WTC11 (cell line): ENCODE measurements at places on chromosomes 4 and X. TPM values are rescaled to one million over a fixed set of nuclear protein-coding genes. Genes with fewer than 3 reads are reported as not detected.

TSPAN5 gene
- total RNA-seq, result 19.1 to 22.7 TPM (median 20.8 TPM) in 3 replicates

NPY5R gene
- total RNA-seq, result 4.5 to 6.2 TPM (median 6.0 TPM) in 3 replicates

LPAR4 gene
- 7.1 to 7.8 TPM (median 7.3 TPM) in 3 replicates for total RNA-seq

CLDN22 gene
- not detected in 3 replicates for total RNA-seq

DNA sequence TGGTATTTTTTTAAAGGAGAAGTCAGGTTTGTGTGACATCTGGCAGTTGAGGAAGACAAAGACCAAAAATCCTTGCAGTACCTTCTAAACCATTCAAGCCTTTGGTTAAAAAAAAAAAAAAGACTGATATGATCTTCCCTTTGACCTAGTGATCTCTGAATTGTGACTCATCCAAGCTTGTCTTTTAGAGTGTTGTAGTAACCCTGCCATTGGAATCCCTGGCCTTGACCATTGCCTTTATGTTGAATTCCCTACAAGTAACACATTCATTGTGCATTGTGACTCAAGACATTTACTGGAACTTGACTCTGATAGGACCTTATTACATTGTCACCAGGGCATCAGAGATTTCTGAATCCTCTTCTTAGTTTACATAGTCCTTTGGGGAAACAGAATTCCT, 1469.0 kb downstream of the TECRL start:
- no peak overlapping the region for H3K27ac ChIP-seq
- H3K36me3 ChIP-seq, result peaks cover 15% of the 10 kb centered on the region
- DNase-seq, result no peak
- H3K4me3 ChIP-seq, result no peak overlapping the region
- no peaks in the 10 kb centered on the region for H3K27me3 ChIP-seq
- H3K4me1 ChIP-seq, result peaks cover 3% of the 10 kb centered on the region; the same call in 1 of the 2 replicates

- no peak overlapping the region for H3K4me3 ChIP-seq
- no peak for DNase-seq
- H3K36me3 ChIP-seq, result peaks cover 7% of the 10 kb centered on the region; the same call in 1 of the 2 replicates
- H3K27me3 ChIP-seq, result no peaks in the 10 kb centered on the region; the same call in 1 of the 2 replicates
Observed at GRCh38 chr4:89929425-89930159, 34.9 kb downstream of the MMRN1 start.

DNA sequence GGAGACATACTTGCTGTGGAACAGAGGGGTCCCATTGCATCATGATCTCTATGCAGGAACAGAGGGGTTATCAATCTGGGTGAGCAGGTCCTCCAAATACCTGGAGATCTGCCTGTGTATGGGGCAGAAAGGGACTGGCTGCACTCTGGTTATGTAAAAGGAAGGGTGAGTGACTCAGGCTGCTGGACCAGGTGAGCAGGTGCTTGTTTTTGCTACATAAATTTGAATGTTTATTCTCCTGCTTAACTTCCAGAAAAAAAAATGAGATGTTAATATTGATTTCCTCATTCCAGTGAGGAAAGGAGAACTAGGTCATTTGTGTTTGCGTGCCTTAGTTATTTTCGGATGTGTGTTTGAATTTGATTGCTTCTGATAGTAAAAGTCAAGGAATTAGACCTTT, 225.8 kb upstream of the TRAM1L1 start:
- H3K27me3 ChIP-seq, result no peaks in the 10 kb centered on the region
- no peak overlapping the region for H3K4me3 ChIP-seq
- no peaks in the 10 kb centered on the region for H3K4me1 ChIP-seq

DNA sequence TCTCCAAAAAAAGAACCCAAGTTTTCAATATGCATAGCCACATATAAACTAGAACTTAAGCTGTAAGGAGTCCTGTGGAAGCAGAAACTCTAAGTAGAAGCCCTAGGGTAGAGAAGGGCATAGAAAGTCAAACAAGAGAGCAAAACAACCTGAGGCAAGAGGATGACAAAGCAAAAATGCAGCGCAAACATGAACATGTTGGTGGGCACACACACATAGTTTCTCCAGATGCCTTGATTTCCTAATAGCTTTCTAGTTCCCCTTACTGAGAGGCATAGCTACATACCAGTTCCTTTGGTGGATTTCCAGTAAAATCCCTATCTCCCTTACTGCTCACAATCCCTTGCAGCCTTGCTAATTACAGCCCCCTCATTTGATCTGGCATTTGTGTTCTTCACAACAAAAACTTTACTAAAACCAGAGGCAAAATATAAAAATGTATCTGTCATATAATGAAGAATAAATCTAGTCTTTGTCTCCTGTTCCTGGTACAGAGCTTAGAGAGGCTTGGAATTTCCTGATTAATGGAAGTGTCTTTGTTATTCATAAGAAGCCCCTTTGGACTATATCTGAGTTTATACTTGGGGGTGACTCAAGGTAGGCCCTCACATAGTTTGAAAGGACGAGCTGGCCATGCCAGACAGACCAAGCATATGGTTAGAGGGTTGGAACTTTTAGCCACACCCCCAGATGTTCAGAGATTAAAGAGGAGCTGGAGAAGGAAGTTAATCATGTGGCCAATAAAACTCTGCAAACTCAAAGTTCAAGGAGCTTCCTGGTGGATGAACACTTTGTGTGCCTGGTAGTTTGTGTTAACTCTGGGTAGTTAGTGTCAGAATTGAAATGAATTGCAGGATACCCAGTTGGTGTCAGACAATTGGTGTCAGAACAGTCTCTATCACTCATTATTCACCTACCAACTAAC, 52.7 kb upstream of the ZCCHC13 start:
- no peak for DNase-seq
- H3K36me3 ChIP-seq, result peaks cover 19% of the 10 kb centered on the region
- peak overlapping the region; percentile 91 for H3K27ac ChIP-seq
- no peaks in the 10 kb centered on the region for H3K27me3 ChIP-seq
- H3K4me3 ChIP-seq, result no peak overlapping the region

DNA sequence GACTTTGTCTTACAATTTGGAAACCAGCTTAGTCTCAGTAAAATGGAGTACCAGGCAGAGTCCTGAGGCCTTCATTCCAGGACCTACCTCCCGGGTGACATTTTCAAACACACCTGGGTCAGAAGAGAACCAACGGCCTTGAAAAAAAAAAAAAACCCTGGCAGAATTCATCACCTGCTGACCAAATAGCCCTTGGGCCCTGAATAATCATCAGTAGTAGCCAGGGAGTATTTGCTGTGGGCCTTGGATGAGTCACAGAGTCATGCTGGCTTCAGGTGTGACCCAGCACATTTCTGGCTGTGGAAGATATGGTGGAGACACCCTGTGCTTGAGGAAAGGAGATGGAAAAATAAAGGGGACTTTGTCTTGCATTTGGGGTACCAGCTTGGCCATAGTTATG, 92.2 kb downstream of the LPAR4 start:
- H3K27ac ChIP-seq, result no peak overlapping the region; the same call in 1 of the 2 replicates
- peaks cover 24% of the 10 kb centered on the region for H3K4me1 ChIP-seq
- H3K27me3 ChIP-seq, result no peaks in the 10 kb centered on the region

- no peak for DNase-seq
- H3K4me1 ChIP-seq, result peaks cover 13% of the 10 kb centered on the region
- peak overlapping the region; percentile 18 for H3K27ac ChIP-seq
- H3K4me3 ChIP-seq, result no peak overlapping the region
Observed at GRCh38 chrX:2342874-2343273, 157.9 kb downstream of the DHRSX start.

GRCh38 chrX:71540801-71541200, 7.9 kb downstream of the OGT start:
- H3K4me3 ChIP-seq, result 0 out of 2 replicates have a peak overlapping the region, but pooled peaks have one; percentile 2
- DNase-seq, result no peak
- H3K27me3 ChIP-seq, result no peaks in the 10 kb centered on the region

- H3K4me3 ChIP-seq, result no peak overlapping the region
- H3K27me3 ChIP-seq, result no peaks in the 10 kb centered on the region
- no peaks in the 10 kb centered on the region for H3K36me3 ChIP-seq
- peaks cover 2% of the 10 kb centered on the region; the same call in 1 of the 2 replicates for H3K4me1 ChIP-seq
Observed at GRCh38 chr4:85005865-85006377, 39.4 kb upstream of the WDFY3 start.

GRCh38 chr4:102817613-102818268, 9.6 kb downstream of the UBE2D3 start:
- peak overlapping the region; percentile 81 for H3K27ac ChIP-seq
- no peak for DNase-seq
- no peak overlapping the region for H3K4me3 ChIP-seq
- H3K27me3 ChIP-seq, result no peaks in the 10 kb centered on the region

- H3K4me1 ChIP-seq, result peaks cover 46% of the 10 kb centered on the region
- no peaks in the 10 kb centered on the region for H3K27me3 ChIP-seq
- H3K36me3 ChIP-seq, result no peaks in the 10 kb centered on the region
- no peak for DNase-seq
Observed at GRCh38 chrX:18448416-18448815, 23.0 kb downstream of the CDKL5 start.

DNA sequence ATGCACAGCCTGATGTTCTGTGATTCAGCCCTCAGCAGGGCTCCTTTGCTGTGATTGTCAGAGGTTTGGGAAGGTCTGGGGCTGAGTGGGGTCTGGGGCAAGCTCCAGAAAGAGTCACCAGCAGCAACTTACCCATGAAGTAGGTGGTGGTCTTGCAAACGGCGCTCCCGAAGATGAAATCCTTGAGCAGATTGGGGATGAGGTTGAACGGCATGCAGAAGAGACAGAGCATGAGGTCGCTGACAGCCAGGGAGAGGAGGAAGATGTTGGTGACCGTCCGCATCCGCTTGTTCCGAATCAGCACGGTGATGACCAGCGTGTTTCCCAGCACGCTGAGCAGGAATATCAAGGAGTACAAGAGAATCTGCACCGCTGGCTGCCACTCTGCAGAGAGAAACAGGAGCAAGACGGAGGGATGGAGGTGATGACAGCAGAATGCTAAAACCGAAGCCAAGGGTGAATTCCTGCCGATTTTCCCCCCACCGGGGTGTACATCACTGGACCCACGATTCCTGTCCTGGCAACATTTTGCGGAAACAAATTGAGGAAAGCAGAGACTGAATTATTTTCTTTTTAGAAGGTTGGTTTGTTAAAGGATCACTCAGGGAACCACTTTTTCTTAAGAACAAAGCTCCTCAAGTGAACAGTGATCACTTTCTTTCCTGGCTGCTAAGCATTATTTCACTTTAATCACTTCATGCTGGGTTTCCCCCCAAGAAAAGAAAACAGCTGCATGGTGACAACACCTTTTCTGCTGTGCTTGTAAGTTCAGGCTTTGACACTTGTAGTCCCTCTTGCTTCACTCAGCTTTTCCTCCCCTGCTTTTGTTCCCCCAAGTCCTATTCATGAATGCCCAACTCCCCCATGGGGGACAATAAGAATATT, 941 bp downstream of the CCKAR start:
- no peak overlapping the region for H3K4me3 ChIP-seq
- DNase-seq, result no peak
- no peaks in the 10 kb centered on the region; the same call in 1 of the 2 replicates for H3K27me3 ChIP-seq
- H3K4me1 ChIP-seq, result peaks cover 5% of the 10 kb centered on the region
- no peaks in the 10 kb centered on the region for H3K36me3 ChIP-seq

DNA sequence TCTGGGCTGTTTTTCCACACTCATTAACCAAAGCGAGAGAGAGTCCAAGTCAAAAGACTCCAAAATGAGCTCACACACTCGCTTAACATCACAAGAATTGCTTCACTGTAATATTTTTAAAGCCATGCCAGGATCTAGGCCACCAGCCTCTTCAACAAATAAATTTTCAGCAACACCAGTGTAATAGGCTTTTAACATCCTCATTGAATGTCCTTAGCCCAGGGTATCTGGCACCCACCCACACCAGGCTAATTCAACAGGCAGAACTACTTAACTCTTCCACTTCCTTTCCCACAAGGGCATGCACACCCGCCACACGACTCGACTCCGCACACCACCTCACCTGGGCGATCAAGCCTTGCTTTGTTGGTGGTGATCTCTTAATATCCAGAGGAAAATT, 34.2 kb downstream of the FAT1 start:
- H3K36me3 ChIP-seq, result peaks cover 16% of the 10 kb centered on the region
- DNase-seq, result no peak
- H3K27me3 ChIP-seq, result peaks cover 10% of the 10 kb centered on the region; the same call in 1 of the 2 replicates
- H3K4me3 ChIP-seq, result peak overlapping the region; percentile 50
- H3K27ac ChIP-seq, result peak overlapping the region; percentile 89

DNA sequence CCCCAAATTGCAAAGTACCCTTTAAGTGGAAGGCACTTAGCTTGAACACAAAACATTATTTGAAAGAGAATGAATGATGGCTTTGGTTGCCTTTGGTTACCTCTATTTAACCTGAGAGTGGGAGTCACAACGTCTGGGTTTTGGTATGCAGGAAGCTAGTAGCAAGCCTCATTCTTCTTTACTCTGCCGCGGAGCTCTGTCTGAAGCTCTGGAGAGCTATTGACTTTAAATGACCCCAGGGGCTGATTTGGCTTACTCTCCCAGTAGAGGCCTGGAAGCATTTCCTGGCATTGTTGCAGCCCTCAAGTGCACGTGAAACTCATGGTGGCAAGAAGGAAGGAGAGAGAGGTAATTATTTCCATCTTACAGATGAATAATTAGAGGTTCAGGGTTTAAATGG, 81.8 kb upstream of the MAGEA4 start:
- no peaks in the 10 kb centered on the region for H3K36me3 ChIP-seq
- H3K4me3 ChIP-seq, result no peak overlapping the region
- H3K27ac ChIP-seq, result no peak overlapping the region
- no peak for DNase-seq

- H3K27ac ChIP-seq, result no peak within 1 kb of the TSS
- H3K36me3 ChIP-seq, result no peaks in the 10 kb centered on the region
- peak within 1 kb of the TSS; percentile 78 for H3K4me3 ChIP-seq
- peaks cover 88% of the 10 kb centered on the region for H3K27me3 ChIP-seq
- peaks cover 16% of the 10 kb centered on the region for H3K4me1 ChIP-seq
- peak; percentile 44 for DNase-seq
Observed at GRCh38 chrX:17860811-17861488, at the start of gene RAI2. RAI2 (minus strand) TSS chrX:17861298; CDS start chrX:17802010, 59,288 bp downstream.

- DNase-seq, result no peak
- H3K4me1 ChIP-seq, result peaks cover 8% of the 10 kb centered on the region
- H3K36me3 ChIP-seq, result peaks cover 9% of the 10 kb centered on the region; the same call in 1 of the 2 replicates
- H3K27ac ChIP-seq, result no peak overlapping the region
- no peaks in the 10 kb centered on the region for H3K27me3 ChIP-seq
Observed at GRCh38 chr4:137968956-137969678, 273.0 kb downstream of the SLC7A11 start.

- DNase-seq, result no peak
- H3K4me3 ChIP-seq, result no peak overlapping the region
- peaks cover 46% of the 10 kb centered on the region for H3K4me1 ChIP-seq
- no peaks in the 10 kb centered on the region for H3K27me3 ChIP-seq
Observed at GRCh38 chr4:156347412-156348075, 393.9 kb upstream of the CTSO start.

- no peak for DNase-seq
- H3K4me1 ChIP-seq, result 0 out of 2 replicates have a peak, but pooled peaks cover 2% of the 10 kb centered on the region
- H3K27ac ChIP-seq, result no peak overlapping the region
- no peaks in the 10 kb centered on the region for H3K36me3 ChIP-seq
Observed at GRCh38 chr4:53633608-53634007, 42.3 kb upstream of the LNX1 start.

- peaks cover 68% of the 10 kb centered on the region for H3K4me1 ChIP-seq
- peak overlapping the region; percentile 96 for H3K4me3 ChIP-seq
- no peak overlapping the region for H3K27ac ChIP-seq
- H3K36me3 ChIP-seq, result peaks cover 2% of the 10 kb centered on the region; the same call in 1 of the 2 replicates
- no peak for DNase-seq
Observed at GRCh38 chr4:139455126-139455538, 1.2 kb downstream of the RAB33B start.

DNA sequence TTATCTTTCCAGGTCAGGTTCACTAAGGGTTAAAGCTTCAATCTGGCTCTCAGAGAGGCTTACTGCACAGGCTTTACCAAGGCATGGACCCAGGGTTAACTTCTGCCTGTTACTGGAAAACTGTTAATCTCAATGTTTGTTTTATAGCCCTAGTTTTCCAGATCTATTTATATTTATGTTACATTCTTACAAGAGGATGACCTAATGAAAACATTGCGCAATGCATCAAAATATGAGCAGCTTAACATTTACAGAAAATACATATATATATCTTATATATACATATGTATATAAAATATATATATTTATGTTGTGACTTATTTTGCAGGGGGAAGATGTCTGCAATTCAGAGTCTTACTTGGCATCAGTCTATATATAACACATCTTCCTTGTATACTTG, 112.3 kb downstream of the PCDH19 start:
- DNase-seq, result no peak
- no peaks in the 10 kb centered on the region for H3K27me3 ChIP-seq
- no peaks in the 10 kb centered on the region for H3K36me3 ChIP-seq
